ENCODE measurements at places on chromosomes 7 and 10.

DNA sequence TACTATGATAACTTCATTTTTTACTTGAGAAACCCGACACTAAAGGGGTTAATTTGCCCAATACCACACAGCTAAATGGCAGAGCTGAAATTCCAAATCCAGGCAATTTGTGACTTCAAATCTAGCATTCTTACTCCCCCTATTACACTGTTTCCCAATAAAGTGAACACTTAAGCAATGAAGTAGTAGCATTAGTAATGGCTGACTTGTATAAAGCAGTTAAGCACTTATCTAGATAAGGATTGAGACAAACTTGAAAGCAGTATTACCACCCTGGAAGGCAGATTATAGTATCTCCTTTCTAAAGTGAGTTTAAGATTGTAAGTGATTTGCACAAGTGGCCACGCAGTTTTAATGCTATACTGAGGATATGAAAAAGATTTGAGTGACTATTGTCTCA is 39.3 kb downstream of the WASL start:
- DNase-seq, result no peak

GRCh38 chr10:110786172-110786571 is 85.6 kb upstream of the PDCD4 start:
- DNase-seq, result no peak

- no peak for DNase-seq
Measured at GRCh38 chr10:11895598-11895997, 72.4 kb downstream of the PROSER2 start.

GRCh38 chr7:150340875-150341262 is 560 bp downstream of the RARRES2 start:
- DNase-seq, result no peak

DNA sequence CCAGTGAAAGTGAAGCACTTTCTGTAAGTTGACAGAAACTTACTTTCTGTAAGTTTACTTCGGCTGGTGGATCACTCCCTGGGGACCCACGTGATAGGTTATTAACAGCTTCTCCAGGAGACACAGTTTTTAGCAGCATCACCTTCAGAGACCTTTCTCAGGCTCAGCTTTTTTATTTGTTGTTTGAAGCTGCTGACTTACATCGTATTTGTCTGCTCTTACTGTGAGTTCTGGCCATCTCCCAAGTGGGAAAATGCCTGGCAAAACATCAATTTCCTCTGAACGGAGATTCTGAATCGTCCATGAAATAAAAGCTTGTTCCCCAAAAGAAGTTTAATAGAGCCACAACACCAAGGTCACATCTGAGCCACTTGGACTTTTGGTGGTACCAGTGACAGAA is 178.7 kb upstream of the PODXL start:
- DNase-seq, result no peak

- no peak for DNase-seq
Measured at GRCh38 chr7:67843001-67843565, 846.5 kb downstream of the TYW1 start.

DNA sequence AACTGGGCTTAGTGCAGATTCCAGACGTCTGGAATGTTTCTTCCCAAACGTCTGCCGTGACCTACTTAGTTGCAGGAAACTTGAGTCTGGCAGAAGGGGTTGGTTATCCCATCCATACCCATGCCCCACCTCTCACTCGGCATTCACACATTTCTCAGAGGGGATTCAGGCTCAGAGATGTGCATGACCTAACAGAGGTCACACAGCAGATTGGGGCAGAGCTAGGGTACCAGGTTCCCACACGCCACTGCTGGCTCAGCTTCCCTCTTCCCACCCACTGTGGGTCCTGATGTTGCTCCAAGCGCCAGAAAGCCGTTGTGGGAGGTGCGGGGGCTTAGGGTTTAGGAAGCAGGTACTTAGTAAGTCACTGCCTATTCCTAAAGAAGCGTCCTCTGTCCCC is 3.0 kb downstream of the UCMA start:
- DNase-seq, result no peak

DNA sequence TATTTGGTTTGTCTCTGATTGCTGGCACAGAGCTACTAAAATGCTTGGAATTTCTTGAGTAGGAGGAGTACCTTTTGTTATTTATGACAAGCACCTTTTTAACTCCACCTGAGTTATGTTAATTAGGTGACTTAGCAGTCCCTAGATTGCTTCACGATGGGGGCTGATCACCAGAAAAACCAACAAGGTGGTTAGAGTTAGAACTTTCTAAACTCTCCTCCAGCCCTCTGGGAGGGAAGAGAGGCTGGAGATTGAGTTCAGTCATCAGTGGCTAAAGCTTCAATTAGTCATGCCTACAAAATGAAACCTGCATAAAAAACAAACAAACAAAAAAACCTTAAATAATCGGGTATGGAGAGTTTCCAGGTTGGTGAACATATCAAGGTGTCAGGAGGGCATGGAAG is 23.6 kb upstream of the ING3 start:
- DNase-seq, result no peak
